ENCODE measurements at places on chromosomes 16 and 17. TPM values are rescaled to one million over a fixed set of nuclear protein-coding genes. Genes with fewer than 3 reads are reported as not detected.

DNA sequence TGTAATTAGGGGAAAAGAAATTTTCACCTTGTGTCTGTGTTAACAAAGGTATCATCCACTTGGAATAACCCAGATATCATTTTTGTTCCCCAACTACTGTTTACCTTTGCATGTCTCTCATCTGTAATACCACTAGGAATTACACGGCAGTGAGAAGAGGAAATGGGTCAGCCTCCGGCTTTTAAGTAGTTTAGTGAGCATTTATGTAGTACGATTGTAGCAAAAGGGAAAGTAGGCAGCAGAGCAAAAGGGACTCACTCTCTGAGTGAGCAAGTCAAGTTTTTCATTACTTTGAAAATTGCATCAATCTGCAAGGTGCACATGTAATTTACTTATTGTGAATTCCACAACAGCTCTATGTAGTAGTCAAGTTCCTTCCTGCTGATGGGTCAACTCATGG is 11.2 kb downstream of the PHF12 start:
- DNase-seq: no peak

DNA sequence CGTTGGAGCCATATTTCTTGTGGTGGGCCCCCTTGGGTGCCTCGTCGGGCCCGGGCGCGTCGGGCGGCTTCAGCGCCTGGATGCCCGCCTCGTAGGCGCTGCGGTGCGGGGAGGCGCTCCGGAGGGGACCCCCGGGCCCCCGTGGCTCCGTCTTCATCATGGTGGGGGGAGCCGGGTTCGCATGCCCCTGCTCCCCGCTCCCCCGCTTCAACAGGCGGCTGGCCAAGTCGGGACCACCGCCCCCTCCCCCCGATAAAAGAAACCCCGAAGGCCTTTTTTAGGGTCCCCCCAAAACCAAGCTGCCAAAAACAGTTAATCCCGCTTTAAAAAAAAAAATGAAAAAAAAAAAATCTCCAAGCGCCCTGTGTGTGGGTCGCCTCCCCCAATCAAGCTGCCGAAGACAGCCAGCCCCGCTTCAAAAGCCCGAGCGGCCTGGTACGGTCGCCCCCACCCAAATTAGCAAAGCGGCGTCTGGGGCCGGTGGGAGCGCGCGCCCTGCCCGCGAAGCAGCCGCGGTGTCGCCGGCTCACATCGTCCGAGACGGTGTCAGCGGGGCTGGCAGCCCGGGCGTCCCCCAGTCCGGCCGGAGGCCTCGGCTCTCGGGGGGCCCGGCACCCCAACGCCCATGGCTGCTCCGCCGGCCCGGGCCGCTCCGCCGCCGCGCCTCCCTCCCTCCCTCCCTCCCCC is at the start of gene PPP1R9B:
Gene PPP1R9B, minus strand, starts transcription at position 324 of the 687 bp plus-strand sequence. Its CDS starts 164 bp downstream, at position 160.
- DNase-seq: no peak

GRCh38 chr17:57988301-57989250 is 522 bp upstream of the VEZF1 start:
- peak; percentile 54 for DNase-seq

GRCh38 chr16:63913290-63913689 is 1208.6 kb downstream of the CDH11 start:
- no peak for DNase-seq

- DNase-seq: peak; percentile 92
Observed at GRCh38 chr16:75011634-75012307, 12.9 kb downstream of the ZNRF1 start.

DNA sequence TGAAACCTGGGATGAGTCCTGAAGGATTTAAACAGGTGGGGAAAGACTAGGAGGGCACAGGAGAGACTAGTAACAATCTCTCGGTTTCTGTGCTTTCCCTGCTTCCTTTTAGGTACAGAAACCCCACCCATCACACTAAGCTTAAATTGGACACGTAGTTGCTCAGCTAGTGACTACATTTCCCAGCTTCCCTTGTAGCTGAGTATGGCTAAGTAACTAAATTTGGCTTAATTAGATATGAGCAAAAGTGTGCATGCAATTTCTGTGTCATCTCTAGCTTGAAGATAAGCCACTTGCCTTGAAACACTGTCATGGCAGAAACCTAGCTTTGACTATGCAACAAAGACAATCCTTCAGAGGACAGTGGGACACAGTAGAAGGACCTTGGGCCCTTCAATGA is 36.5 kb downstream of the CACNG1 start:
- no peak for DNase-seq

GRCh38 chr17:43042025-43042628 is 17.1 kb downstream of the RND2 start:
- DNase-seq: no peak

DNA sequence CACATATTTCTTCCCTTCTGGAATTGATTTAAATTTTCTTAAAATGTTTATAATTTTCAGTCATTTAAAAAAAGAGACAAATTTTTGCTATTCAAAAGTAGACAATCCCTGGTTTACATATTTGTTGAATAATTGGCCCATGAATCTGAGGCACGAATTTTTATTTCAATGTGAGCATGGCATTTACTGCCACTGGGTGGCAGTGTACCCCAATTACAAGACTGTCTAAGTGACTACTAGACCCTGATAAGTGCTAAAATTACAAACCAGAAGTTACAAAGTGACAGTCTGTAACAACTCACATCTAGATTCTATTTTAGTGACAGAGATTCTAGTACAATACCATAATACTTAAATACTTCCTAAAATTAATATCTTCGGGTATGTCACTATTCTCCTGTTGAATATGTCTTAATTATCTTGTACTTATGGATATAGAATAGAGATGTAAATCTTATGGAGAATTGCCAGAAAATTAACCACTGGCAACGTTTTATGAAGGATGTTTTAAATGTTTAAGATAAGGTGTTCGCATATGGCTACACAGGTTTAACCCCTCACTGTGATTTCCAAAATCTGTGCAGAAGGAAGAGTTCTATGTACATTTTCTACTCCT is 235.8 kb downstream of the MAP2K4 start:
- peak; percentile 46 for DNase-seq

DNA sequence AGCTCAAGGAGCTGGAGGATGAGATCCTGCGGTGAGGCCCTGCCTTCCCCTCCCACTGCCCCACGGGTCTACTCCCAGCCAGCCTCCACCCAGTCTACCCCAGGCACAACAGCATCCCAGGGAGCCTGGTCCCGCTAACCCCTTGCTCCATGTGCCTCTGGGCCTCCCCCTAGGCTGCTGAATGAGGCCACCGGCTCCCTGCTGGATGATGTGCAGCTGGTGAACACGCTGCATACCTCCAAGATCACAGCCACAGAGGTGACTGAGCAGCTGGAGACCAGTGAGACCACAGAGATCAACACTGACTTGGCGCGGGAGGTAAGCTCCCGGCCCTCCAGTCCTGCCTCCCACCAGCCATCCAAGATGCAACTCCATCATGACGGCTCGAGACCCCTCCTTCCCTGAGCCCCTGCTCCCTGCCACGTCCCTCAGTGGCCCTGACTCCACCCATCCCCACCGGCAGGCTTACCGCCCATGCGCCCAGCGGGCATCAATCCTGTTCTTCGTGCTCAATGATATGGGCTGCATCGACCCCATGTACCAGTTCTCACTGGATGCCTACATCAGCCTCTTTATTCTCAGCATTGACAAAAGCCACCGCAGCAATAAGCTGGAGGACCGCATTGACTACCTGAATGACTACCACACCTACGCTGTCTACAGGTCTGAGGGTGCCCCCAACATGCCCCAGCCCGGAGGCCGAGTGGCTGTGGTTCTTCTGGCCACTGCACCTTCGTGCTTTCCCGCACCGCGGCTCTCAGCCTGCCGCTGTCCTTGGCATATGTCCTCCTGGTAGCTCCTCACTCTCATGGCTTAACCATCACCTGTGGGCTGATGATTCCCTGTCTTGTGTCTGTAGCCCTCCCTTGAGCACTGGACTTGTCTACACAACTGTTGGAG is 15.0 kb upstream of the KDM6B start:
- no peak for DNase-seq

- DNase-seq: peak; percentile 32
Observed at GRCh38 chr17:80279895-80280294, 19.2 kb downstream of the RNF213 start.

DNA sequence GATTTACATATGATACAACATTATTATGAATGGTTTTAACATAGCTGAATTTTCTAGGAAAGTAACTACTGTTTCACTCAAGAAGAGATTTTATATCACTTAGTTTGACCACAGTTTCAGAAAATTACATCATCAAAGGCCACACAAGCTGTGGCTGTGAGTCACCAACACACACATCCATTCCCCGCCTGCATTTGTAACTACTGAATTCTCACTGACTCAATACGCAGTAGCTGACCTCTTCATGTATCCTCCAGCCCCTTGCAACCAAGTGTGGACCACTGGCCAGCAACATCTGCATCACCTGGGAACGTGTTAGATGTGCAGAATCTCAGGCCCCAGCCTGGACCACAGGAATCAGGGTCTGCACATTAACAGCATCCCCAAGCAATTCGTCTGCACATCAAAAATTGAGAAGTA is 197.6 kb downstream of the XYLT1 start:
- peak; percentile 14 for DNase-seq

- DNase-seq: no peak
Observed at GRCh38 chr16:85002608-85003007, 8.7 kb downstream of the ZDHHC7 start.

- peak; percentile 82 for DNase-seq
Observed at GRCh38 chr16:11757671-11758545, 15.3 kb upstream of the TXNDC11 start.

- DNase-seq: peak; percentile 82
Observed at GRCh38 chr17:31318298-31318801, 3.1 kb downstream of the EVI2A start.

GRCh38 chr17:59533694-59534093 is 31.7 kb upstream of the DHX40 start:
- no peak for DNase-seq

DNA sequence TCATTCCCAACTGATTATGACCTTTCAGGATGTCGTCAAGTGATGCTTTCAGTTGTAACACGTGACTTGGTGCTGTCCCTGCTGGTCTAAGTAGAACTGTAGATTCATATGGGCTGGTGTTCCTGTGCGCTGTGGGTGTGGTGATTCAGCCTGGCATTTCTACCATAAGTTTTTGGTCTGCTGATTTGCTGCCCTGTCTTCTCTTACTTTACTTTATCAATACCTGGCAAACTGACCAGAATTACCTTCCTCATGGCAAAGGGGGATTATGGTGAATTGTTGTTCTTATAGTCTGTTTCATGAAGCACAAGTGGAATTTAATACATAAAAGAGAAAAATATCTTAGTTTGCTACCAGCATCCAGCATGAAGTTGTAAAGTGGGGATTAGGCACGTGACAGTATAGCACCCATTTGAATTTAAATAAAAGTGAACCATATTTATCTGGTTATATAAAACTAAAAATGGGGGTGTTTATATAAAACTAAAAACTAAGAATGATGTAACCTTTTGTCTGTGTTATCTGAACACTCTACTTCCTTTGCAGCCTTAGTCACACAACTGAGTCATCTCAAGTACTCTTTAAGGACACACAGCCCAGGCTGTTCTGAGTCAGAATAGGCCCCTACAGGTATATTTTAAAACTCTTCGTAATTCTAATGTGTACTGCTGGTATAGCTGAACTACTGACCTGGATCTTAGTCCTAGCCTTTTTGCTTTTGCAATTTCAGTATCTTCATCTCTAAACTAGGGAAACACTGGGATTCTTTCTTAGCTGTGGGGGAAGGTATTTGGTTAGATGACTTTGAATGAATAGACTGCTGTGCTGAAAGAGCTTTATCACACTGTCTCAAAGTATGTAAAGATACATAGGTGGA is 28.3 kb downstream of the TTC19 start:
- DNase-seq: peak; percentile 95

DNA sequence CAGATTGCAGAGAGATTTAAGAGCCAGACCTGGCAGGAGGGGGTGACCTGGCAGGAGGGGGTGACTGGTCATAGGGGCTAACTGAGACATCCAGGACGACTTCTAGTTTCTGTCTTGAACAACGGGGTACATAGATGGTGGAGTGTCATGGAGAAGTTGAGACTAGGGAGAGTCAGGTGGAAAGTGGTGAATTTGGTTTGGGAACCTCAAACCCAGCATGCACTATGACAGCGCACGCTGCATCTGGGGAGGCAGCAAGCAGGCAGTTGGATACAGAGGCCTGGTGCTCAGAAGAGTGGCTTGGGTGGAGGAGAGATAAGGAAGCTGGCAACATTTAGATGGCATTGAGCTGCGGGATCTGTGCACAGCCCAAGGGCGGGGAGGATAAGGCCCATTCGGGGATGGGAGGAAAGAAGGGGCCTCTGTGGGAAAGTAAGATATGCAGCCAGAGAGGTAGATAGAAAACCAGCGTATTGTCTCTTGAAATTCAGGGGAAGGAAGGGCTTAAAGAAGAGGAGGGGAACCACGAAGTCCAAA is 4.5 kb downstream of the RIPOR1 start:
- DNase-seq: no peak

DNA sequence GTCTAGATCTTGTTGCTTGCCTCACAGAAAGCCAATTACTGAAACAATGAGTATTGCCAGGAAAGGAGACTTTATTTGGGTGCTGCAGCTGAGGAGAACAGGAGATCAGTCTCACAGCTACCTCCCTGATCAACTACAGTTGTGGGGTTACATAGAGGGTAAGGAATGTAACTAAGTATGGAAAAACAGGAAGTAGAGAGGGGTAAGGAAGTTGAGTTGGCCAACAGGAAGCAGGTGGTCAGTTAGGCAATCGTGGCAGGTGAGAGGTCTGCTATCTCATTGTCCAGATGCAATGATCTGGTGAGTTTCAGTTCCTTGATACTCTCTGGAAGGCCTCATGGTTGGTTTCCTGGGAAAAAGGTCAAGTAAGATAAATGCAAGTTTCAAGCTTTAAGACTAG is 333.1 kb upstream of the GOT2 start:
- DNase-seq: peak; percentile 31

DNA sequence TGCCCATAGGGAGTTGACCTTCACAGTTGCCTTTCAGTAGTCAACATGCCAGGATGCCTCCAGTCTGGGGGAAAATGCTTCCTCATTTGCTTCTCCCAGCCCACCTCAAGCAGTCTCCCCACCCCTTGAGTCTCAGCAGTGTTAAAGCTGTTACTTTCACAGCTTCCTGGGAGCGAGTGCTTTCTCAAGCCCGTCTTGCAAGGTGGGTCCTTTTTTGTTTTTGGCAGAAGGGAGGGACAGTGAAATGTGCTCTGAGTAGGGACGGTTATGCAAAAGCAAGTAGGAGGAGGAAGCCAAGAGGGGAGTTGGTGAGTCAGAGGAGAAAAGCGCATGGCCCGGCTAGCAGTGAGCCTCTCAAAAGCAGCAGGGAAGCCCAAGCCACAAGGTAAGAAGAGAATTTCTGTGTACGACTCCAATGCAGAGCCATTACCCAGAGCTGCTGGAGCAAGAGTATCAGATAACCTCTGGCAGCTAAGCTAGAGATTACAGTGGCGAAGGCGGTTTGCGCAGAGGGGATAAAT is at the start of gene CHST4:
Gene CHST4, plus strand, starts transcription at position 316 of the 521 bp plus-strand sequence. CDS start 10,252 bp downstream, outside the sequence.
- peak; percentile 68 for DNase-seq

DNA sequence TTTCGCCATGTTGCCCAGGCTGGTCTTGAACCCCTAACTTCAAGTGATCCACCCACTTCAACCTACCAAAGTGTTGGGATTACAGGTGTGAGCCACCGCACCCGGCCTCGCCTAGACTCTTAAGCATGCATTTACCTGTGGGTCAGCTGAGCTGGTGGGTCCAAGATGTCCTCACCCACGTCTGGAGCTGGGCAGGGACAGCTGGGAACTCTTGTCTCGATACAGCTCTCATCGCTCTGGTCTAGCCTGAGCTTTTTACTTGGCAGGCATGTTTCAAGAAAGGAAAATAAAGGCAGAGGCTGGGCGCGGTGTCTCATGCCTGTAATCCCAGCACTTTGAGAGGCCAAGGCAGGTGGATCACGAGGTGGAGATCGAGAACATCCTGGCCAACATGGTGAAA is 56.9 kb upstream of the PHOSPHO1 start:
- no peak for DNase-seq

CCDC102A gene
- 16.5 TPM for total RNA-seq

BFAR gene
- 146 TPM for total RNA-seq

ITGAX gene
- 4.1 TPM for total RNA-seq

IGFBP4 gene
- 2.9 TPM for total RNA-seq

CSH1 gene
- not detected for total RNA-seq
